ENCODE measurements at places on chromosomes 6 and 20.

DNA sequence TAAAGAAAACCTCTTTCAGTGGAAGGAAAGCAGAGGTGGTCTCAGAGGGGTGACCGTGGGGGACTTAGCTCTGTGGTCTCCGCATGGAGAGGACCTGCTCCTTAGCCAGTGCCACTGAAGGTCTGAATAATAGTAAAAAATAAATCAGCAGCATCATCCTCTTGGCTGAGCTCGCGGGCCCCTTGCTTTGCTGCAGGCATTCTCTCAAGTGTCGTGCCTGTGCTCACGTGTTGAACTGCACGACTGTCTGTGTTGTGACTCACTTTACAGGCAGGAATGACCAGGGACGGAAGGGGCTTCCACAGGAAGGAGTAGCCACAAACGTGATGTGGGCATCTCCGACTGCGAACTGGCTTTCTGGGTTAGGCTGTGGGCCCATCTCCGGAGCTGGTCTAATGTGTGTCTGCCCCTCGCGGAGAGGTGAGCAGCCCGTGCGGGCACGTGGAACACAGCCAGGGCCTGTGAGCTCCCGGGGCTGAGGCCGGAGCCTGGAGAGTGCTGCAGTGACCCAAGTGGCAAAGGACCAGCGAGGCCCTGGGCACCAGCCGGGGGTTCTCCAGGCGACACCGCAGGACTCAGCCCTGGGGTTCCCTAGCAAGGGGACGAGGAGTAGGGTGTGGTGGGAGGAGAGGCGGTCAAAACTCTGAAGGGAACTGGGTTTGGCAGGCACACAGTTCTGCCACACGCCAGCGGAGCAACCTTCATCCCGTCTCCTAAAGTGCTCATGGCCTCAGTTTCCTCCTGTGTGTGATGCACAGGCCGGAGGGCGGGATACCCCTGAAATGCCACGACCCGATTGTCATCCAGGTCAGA is 89.2 kb downstream of the RAMACL start:
- DNase-seq = no peak

GRCh38 chr6:14887181-14887580 is 358.7 kb upstream of the JARID2 start:
- DNase-seq = no peak

DNA sequence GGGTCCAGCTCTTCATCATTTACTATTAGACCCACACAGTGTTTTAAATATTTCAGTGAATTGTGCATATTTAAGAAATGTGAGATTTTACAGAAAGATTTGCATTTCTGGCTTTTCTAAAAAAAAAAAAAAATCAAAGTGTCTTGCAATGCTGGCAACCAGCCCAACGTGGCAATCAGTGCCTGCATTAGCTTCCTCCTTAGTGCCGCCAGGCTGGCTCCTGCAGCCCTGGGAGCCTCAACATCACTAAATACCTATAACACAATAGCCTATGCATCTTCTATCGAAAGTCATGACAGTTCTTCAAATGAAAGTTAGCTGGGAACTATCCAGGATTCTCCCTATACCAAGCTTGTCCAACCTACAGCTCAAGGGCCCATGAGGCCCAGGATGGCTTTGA is 9.4 kb upstream of the CD93 start:
- DNase-seq = no peak

- DNase-seq = no peak
These were observed 5.3 kb downstream of the SCAF8 start for GRCh38 chr6:154738551-154738961.

GRCh38 chr6:113847447-113847846 is 9.7 kb upstream of the MARCKS start:
- no peak for DNase-seq

- no peak for DNase-seq
These were observed 31.8 kb downstream of the CTCFL start for GRCh38 chr20:57493091-57493615.

GRCh38 chr6:104201557-104201956 is 658.2 kb downstream of the HACE1 start:
- no peak for DNase-seq

- DNase-seq = peak; percentile 28
These were observed 188.3 kb upstream of the ZFP64 start for GRCh38 chr20:52379723-52380336.

GRCh38 chr6:31441365-31442267 is 38.2 kb downstream of the MICA start:
- DNase-seq = peak; percentile 3

- DNase-seq = no peak
These were observed 109.3 kb downstream of the DNAH8 start for GRCh38 chr6:38824243-38824894.

All from NCI-H2029 (cell line).